GM06990 (cell line): ENCODE measurements at places on chromosomes 11 and 22.

- DNase-seq = no peak
Observed at GRCh38 chr22:46619240-46619829, 851 bp upstream of the GRAMD4 start.

DNA sequence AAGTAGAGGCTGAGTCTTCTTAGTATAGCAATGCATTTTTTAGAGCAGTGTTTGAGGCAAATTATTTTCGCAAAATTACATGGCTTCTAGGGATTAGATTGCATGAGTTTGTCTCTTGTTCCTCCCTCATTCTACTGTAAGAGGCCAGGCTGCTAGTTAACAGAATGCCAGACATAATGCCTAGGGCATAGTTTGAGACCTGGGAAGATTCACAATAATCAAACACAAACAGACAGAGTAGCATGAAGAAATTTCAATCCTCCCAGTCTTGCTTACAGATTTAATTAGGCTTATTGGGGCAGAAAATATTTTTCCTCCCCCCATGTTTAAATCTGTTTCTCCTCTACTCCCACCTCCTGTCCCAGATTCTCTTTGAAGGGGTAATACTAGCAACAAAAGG is 48.3 kb downstream of the ARHGEF12 start:
- no peak for DNase-seq

DNA sequence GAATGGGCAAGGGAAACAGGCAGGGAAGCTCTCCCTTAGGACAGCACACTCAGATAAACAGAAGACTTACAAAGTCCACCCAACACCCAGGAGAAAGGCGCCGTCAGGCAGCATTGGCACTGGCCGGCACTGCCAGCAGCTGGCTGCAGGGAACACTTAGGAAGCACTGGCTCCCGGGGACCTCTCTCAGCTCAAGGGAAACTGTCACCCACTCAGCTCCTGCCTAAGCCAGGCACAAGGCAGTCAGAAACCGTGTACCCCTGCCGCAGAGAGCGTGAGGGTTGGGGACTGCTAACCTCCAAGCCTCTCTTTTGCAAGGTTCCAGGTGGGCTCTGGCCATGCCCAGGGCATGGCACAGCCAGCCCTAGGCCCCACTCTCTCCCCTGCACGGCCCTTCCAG is 64.7 kb downstream of the DGCR2 start:
- DNase-seq = no peak

- no peak for DNase-seq
Observed at GRCh38 chr11:13861411-13861810, 101.1 kb upstream of the SPON1 start.

DNA sequence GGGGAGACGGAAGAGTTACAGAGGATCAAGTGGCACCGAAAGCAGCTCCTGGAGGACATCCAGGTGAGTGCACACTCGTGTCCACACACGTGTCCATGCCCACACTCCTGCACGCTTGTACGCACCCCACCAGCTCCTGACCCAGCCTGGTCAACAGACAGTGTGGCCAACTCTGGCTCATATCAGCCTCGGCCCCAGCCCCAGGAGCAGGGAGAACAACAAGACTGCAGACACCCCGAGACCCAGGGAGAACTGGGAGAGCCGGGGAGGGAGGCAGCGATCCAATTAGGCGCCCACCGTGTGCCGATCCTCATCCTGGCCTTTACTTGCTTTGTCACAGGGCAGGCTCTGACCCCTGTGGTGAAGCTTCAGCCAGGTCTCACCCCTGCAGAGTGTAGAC is 10.3 kb downstream of the CYTH4 start:
- DNase-seq = no peak

- no peak for DNase-seq
Observed at GRCh38 chr11:61594907-61595257, 14.0 kb upstream of the SYT7 start.

DNA sequence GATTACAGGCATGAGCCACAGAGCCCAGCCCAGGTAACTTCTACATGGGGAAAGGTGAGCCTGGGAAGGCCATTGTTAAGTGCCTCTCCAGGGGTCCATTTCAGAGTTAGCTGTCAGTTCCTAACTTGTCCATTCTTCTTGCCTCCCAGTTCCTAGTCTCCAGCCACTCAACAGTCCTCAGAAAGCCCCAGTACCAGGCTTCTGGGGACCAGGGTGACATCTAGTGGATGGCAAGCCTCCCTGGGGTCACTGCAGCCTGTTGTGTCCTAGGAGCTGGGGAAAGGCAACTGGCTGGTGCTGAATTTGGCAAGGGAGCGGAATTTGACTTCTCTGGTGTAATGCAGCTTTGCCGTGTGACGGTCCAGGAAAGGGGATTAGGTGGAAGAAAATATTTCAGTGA is 2.1 kb downstream of the LGALS12 start:
- DNase-seq = no peak

DNA sequence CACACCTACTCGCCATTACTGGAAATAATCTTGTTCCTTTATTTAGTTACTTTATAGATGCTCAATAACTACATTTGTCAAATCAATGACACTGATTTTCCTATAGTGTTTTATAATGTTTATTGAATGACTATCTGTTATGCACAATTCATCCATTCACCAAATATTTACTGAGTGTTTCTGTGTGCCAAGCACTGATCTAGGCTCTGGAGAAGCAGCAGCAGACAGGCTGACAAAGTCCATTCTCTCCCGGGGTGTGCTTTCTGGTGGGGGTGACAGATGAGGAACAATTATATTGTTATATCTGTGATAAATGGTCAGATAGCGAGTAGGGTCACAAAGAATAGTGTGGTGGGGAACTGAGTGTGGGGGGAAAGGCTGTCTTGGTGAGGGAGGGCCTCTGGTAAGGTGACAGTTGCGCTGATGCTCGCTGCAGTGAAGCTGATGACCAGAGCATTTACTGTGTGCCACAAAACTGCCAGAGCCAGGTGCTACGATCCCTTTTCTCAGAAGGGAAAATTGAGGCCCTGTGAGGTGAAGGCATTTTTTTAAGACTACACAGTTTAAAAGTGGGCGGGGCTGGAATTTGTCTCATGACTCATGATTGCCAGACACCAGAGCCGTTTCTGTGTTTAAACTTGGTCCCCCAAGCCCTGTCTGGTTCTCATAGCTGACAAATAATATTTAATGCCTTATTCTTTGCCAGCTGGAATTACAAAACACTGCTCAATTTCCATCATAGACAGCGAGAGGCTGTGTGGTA is 10.2 kb downstream of the PACS1 start:
- DNase-seq = no peak

- no peak for DNase-seq
Observed at GRCh38 chr22:26471522-26471921, 12.1 kb downstream of the HPS4 start.

DNA sequence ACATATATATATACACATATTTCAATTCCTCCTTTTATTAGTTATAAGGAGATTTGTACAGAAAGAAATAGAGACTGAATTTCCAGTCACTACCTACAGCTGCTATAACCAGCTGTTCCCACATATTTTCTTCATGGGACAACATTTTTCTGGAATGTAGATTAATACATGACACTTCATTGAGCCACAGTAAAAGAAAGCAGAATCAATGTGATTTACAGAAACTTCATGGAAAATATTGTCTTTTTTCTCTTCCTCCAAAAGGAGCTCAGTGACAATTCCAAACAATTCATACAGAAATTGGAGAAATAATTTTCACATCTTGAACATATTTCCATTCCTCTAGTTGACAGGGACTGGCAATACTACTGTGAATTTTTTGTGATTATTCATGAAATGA is 249.2 kb downstream of the DLG2 start:
- DNase-seq = no peak

DNA sequence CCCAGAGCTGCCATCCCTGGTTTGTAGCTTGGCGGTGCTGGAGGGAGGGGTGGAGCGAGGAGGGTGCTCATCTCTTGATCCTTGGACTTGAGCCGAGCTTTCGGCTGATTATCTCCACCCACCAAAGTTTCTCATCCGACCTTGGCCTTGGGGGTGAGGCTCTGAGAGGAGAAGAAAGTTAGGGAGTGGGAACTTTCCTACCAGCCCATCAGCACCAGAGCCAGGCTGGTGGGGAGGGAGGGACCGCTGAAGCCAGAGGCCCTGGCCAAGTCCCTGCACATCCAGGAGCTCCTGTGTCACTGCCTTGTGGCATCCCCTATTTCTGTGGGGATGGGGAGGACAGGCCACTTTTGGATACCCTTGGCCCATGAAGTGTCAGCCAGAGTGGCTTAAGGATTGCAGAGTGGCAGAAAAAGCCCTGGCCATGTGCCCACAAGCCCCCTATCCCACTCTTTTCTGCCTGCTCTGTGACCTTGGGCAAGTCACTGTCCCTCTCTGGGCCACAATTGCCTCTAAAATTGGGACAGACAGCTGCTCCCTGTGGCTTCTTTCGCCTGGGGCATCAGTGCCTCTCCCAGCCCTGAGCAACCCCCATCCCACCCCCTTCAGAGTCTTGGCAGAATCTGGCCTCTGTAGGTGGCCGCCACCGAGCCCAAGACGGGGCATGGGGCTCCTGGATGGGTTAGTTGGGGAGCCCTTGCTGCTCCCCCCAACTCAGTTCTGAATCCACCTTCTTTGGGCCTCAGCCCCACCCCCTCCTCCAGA is 10.3 kb downstream of the KCTD17 start:
- DNase-seq = no peak
